A673 (cell line): ENCODE measurements at places on chromosomes 3 and 15. TPM values are rescaled to one million over a fixed set of nuclear protein-coding genes. Genes with fewer than 3 reads are reported as not detected.

Gene BNC1
- total RNA-seq: 0.37 and 0.46 TPM in 2 replicates

DNA sequence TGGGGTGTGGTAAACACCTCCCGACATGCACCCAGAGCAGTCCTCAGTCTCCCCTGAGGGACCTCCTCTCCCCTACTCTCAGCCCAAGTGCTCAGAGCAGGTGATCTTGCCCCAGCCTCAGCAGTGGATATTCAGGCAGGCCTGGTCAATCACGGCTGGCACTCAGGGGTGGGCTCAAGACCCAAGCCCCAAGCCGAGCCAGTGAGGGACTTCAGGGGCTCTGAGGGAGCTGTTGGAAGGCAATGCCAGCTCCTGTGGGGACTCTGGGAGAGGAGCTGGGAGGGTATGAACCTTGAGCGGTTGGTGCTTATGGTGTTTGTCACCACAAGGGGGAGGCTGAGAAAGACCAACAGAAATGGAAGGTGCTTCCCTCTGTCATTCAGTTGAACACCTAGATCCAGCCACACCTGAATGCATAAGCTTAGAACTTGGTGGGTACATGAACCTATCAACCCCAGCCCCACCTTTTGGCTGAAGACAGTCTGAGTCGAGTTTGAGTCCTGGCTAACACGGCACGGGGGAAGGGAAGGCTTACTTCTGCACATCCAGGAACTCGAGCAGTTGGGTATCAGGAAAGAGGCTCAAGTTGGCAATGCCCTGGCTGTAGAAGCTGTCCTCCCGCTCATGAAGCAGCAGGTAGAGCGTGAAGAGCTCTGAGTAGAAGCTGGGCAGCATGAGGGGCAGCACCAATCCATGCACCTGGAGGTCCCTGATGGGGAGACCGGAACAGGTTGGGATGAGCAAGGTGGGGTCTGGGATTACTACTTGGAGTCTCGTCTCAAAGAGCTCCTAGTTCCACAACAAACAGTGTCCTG is 19.2 kb downstream of the ALS2CL start:
- H3K27me3 ChIP-seq: no peaks in the 10 kb centered on the region
- no peaks in the 10 kb centered on the region for H3K4me1 ChIP-seq
- no peak for DNase-seq
- no peaks in the 10 kb centered on the region for H3K36me3 ChIP-seq
- H3K27ac ChIP-seq: no peak overlapping the region

DNA sequence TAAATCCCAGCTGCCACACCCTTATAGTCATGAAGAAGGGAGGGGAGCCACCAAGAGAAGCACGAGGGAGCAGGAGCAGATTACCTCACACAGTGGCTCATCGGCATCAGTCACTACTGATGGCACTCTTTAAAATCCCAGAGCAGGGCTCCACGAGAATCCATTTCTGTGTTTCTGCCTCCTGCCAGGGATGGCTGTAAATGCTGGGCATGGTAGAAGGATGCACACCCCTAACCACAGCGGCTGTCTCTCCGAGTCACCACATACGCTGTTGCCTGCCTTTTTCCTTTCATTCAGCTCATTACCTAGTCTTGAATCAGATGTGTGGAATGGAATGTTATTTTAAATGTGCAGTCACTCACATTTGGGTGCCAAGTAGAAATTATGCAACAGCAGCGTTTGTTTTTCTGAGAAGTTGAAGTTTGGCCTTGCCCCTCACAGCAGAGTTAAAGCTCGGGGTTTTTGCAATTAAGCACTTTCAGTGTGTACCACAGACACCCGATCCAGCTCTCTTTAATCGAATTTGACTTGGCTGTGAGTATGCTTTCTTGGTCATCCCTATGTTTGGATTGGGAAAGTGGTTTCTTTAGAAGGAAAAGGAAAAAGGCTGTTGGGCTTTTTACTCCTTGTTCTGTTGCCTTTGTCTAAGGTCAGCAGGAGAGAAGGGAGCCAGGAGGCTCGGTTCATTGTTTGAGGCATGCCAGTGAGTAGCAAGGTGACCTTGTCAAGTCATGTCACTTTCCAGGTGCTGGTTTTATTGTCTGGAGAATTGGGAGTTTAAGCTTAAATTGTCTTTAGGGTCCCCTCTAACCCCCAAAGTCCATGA is 284.2 kb upstream of the TPM1 start:
- peak; percentile 35 for DNase-seq
- peaks cover 11% of the 10 kb centered on the region for H3K4me1 ChIP-seq
- H3K27me3 ChIP-seq: no peaks in the 10 kb centered on the region
- no peak overlapping the region for H3K27ac ChIP-seq

Gene PAK6
- 0.84 and 1.5 TPM in 2 replicates for total RNA-seq

DNA sequence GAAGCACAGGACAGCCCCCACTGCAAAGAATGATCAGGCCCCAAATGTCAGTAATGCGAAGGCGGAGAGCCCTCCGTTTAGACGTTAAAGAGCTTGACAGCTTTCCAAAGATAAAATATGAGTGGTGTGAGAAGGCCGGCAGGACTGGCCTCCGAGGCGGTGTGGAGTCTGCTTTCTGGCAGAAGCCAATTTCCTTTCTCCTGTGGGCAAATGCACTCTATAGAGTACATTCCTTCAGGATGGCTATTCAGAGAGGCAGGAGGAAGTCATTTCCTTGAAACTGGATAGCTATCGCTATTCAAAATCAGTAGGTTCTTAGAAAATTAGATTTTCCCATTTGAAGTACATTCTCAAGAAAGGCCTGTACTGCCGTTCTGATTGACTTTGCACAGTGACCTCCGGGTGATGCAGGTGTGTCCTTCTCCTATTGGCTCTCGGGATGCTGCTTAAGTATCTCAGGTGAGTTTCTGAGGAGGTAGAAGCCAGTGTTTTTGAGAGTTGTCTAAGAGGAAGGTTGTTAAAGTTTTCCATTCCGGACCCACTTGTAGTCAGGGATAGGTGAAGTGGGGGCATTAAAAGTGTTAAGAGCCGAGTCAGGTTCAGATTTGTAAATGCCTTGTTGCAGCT is 72.8 kb upstream of the MYZAP start:
- H3K27me3 ChIP-seq: no peaks in the 10 kb centered on the region
- H3K36me3 ChIP-seq: no peaks in the 10 kb centered on the region
- no peak overlapping the region for H3K27ac ChIP-seq
- no peak overlapping the region for H3K4me3 ChIP-seq

Gene RYR3
- not detected in 2 replicates for total RNA-seq

- no peaks in the 10 kb centered on the region for H3K27me3 ChIP-seq
- no peak for DNase-seq
- no peaks in the 10 kb centered on the region for H3K36me3 ChIP-seq
- no peak overlapping the region for H3K4me3 ChIP-seq
- H3K4me1 ChIP-seq: no peaks in the 10 kb centered on the region
- H3K27ac ChIP-seq: no peak overlapping the region
These were observed 199.5 kb downstream of the GOLGA6L6 start for GRCh38 chr15:20341901-20342600.

DNA sequence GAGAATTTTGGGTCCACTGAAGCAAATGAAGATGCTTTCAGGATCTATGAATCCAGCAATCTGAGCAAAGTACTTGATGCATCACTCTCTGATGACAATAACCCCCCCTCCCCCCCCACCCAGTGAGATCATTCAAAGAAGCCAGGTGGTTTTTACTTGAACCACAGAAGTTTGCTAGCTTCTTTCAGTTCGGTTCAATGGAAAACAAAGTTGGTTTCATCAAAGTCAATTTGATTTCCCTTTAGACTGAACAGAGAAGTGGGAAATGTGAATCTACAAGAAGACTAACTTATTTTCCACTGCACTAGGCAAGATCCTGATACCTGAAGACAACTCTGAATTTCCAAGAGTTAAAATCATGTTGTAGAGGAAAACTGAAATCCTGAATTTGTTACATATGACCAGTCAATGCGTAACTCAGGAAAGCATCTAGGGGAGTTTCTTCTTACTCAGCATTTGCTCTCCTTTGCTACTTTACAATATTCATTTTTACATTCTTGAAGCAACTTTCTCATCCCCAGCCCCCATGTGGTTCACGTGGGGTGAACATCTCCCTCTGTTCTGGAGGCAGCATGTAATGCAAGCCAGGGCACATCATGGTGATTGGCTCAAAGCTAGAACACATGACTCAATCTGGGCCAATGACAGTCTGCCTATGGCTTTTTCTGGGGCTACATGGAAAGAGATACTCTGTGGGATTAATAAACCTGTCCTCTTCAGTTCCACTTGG is 572.6 kb downstream of the FOXP1 start:
- no peak overlapping the region for H3K27ac ChIP-seq
- H3K4me1 ChIP-seq: peaks cover 15% of the 10 kb centered on the region
- H3K36me3 ChIP-seq: no peaks in the 10 kb centered on the region
- no peak overlapping the region for H3K4me3 ChIP-seq
- DNase-seq: no peak

DNA sequence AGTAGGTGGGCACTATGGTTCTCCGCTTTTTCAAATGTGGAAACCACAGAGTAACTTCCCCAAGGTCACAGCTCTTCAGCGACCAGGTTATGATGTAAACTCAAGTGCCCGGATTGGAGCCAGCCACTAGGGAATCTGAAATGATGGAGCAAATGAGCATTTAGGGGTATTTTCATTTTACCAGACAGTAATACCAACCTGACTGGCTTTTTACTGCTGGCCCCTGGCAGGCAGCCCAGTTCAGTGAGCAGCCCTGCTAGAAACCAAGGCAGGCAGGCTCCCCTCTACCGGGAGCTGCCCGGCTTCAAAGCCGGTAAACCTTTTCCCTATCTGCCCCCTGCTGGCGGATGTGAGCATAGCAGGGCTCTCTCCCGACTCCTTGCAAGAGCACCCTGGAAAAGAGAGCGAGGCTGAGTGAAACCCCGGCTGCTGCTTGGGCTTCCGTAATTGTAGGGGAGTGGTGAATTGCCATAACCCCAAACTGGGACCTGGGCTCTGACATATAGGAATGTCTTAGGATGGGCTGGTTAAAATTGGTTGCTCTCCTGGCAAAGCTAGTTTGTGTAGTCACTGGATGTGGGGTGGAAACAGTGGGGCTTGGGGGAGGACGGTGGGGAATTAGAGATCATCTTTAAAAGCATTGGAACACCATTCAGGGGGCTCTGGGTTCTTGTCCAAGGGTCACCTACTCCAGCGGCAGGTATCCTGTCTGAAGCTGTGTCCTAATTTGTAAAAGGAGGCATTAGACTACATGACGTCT is 98.0 kb upstream of the TNFAIP8L3 start:
- H3K36me3 ChIP-seq: no peaks in the 10 kb centered on the region
- peak; percentile 88 for DNase-seq
- H3K27me3 ChIP-seq: peaks cover 30% of the 10 kb centered on the region
- H3K4me3 ChIP-seq: no peak overlapping the region
- H3K27ac ChIP-seq: no peak overlapping the region

GRCh38 chr15:67084561-67084960 is 19.2 kb downstream of the SMAD3 start:
- no peak for DNase-seq
- H3K27me3 ChIP-seq: no peaks in the 10 kb centered on the region
- no peak overlapping the region for H3K27ac ChIP-seq
- peaks cover 30% of the 10 kb centered on the region for H3K4me1 ChIP-seq

Gene SPSB4
- total RNA-seq: 0.39 and 0.66 TPM in 2 replicates

DNA sequence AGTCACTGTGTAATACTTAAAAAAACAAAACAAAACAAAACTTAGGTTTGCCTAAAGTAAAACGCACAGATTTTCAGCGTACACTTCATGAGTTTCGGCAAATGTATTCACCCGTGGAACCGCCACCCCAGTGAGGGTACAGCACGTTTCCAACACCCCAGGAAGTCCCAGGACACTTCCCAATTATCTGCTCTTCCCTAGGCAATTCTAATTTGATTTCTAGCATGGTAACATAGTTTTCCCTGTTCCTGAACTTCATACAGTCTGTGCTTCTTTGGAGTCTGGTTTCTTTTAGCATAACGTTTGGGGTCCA is 497 bp upstream of the CLASP2 start:
- H3K36me3 ChIP-seq: no peaks in the 10 kb centered on the region
- H3K4me1 ChIP-seq: peaks cover 17% of the 10 kb centered on the region
- H3K27ac ChIP-seq: peak overlapping the region; percentile 95
- H3K27me3 ChIP-seq: no peaks in the 10 kb centered on the region
- DNase-seq: no peak
- H3K4me3 ChIP-seq: peak overlapping the region; percentile 80

GRCh38 chr3:22565393-22565792 is 637.7 kb upstream of the UBE2E2 start:
- H3K27ac ChIP-seq: no peak overlapping the region
- no peaks in the 10 kb centered on the region for H3K4me1 ChIP-seq
- no peak for DNase-seq
- no peaks in the 10 kb centered on the region for H3K27me3 ChIP-seq
- H3K36me3 ChIP-seq: no peaks in the 10 kb centered on the region
- H3K4me3 ChIP-seq: no peak overlapping the region

GRCh38 chr15:88654430-88655102 is 15.8 kb downstream of the ISG20 start:
- no peak overlapping the region for H3K4me3 ChIP-seq
- no peaks in the 10 kb centered on the region for H3K4me1 ChIP-seq
- no peak for DNase-seq
- H3K27ac ChIP-seq: no peak overlapping the region

DNA sequence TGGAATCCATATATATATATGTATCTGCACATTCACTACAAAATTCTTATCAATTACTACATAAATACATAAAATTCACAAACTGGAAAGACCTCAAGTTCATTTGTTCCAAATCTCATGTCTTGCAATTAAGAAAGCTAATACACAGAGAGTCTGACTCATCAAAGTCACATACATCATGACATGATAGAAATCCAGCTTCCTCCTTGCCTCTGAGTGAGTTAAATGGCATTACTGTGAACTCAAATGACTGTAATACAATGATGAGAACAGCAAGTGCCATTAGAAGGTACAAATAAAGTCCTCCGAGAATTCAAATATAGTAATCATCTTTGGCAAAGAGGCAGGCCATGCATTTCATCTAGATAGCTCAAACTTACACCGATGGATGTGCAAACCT is 55.1 kb upstream of the AGTR1 start:
- no peaks in the 10 kb centered on the region for H3K27me3 ChIP-seq
- H3K4me3 ChIP-seq: no peak overlapping the region
- H3K4me1 ChIP-seq: no peaks in the 10 kb centered on the region
- no peak for DNase-seq

DNA sequence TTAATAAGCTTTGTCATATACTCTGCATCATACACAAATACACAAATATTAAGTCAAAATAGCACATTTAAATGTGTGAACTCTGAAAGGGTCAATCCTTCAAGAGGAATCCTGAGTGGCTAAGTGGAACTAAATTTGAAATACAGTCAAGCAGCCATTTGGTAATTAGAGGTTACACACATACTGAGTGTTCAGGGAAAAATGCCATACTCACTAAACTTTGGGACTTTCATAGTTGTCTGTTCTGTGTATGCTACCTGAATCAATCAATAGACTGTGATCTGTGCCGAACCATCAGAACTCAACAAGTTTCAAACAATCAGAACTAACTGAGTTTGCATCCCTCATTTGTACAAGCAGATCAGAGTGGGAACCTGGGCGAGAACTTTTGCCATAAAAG is 15.3 kb downstream of the ANKRD28 start:
- no peak for DNase-seq
- H3K4me3 ChIP-seq: no peak overlapping the region
- H3K4me1 ChIP-seq: no peaks in the 10 kb centered on the region
- H3K36me3 ChIP-seq: no peaks in the 10 kb centered on the region
- no peaks in the 10 kb centered on the region for H3K27me3 ChIP-seq
